Effector memory CD4-positive, alpha-beta T cell (primary cell): ENCODE measurements at places on chromosomes 12 and 14.

- DNase-seq: no peak
These were observed 2.3 kb downstream of the RFX4 start for GRCh38 chr12:106585105-106585520.

GRCh38 chr12:24398605-24399004 is 449.1 kb upstream of the SOX5 start:
- no peak for DNase-seq

- DNase-seq: no peak
These were observed 13.6 kb upstream of the MLXIP start for GRCh38 chr12:122064780-122065588.

DNA sequence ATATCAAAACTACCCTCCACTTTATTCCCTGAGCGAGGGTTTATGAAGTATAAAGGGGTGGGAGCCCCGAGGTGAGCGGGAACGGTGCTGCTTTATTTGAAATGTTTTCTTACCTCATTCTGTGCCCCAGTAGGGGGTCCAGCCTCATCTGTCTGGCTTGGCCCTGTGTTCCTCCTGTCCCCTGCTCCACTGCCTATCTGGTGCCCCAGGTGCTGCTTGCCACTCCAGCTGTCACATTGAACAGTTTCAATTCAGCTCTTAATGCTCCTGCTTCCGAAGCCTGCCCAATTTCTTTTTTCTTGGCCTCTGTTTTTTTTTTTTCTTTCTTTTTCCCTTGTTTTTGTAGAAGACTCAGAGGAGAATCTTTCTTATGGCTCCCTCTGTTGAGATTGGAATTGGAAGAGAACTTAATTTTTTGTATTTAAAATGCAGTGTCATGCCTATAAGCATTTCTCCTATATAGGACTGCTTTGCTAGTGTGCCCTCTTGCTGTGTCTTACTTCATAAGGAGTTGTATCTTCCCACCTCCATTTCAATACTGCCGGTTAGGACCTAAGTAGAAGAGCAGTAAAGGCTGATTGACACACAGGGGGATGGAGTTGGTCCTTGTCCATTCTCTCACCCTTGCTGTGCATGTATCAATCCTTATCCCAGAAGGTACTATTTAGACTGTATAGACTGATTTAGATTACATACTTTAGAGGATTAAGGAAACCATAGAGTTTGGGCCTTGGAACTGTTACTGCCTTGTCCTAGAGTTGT is 2.3 kb downstream of the ATXN7L3B start:
- no peak for DNase-seq

- no peak for DNase-seq
These were observed 74.9 kb downstream of the TBK1 start for GRCh38 chr12:64526859-64527258.

DNA sequence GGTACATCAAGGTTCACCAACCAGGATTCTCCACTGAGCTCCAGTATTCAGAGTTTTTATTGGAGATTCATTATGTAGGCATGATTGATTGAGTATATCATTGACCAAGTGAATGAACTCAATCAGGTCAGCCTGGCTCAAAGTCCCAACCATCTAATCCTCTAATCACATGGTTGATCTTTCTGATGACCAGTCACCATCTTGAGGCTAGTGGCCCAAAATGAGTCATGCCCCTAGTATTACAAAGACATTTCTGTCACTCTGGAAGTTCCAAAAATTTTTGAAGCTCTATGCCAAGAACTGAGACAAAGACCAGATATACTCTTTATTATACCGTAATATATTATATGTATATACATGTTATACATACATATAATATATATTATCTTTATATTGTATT is 75.9 kb upstream of the ATF7IP start:
- DNase-seq: no peak

DNA sequence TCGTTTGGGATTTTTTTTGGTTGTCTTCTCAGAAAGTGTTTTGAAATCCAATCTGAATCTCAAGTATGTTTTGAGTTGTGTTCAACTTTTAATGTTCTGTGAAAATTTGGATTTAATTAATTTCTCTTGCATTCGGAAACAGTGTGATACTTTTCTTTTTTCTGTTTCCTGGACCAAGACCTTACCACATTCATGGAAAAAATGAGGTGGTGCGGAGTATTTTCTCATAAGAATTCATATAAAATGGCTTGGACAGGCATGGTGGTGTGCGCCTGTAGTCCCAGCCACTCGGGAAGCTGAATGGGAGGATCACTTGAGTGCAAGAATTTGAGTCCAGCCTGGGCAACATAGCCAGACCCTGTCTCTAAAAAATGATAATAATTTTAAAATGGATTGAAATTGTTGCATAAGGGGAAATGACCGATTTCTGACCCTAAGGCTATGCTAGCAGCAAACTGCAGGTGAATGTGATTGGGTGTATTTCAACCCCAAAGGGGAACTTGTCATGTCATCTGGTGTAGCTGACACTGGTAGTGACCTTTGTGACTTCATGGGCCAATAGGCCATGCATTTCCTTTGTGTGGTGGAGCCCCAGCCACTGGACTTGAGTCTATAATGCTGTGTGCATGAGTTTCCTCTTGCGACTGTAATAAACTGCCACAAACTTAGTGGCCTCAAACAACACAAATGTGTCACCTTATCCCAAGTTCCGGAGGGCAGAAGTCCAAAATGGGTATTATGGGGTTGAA is 123.5 kb upstream of the RFLNA start:
- no peak for DNase-seq

- no peak for DNase-seq
These were observed 120.6 kb upstream of the FKBP4 start for GRCh38 chr12:2673966-2674810.

DNA sequence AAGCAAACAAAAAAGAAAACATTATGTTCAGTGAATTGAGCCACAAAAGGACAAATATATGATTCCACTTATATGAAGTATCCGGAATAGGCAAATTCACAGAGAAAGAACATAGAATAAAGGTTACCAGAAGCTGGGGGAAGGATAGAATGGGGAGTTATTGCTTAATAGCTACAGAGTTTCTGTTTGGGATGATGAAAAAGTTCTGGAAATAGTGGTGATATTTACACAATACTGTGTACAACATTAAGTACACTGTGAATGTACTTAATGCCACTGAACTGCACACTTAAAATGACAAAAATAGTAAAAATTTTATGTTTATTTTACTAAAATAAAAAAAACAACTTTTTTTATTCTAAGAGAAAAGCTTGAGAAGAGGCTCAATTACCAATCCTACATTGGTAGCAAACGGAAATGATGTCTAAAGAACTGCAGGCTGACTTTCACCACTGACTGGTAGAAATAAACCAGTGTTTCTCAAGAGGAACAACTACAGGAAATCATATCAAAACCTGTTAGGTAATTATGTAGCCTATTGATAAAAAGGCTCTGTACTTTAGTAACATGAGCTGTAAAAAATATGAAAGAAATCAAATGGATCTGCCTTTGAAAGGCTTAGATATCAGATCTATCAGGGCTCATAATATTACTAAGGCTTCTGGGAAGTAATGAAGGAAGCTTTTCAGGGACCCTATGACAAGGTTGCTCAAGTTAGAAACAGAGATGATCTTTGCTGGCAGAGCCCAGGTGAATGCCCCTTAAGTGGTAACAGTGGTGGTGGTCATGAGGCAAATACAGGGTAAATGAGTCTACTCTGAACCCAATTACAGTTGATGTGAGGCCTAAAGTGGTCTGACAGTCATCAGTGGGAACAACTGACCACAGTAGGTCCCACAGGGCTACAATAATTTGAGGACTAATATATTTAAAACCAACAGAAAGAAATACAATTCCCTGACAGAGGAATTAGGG is 41.3 kb downstream of the BAZ1A start:
- DNase-seq: no peak

- DNase-seq: no peak
These were observed 43.6 kb downstream of the RAD51B start for GRCh38 chr14:67863223-67863622.

GRCh38 chr12:26116829-26117715 is 7.8 kb downstream of the BHLHE41 start:
- DNase-seq: no peak

GRCh38 chr14:95303552-95303951 is 16.2 kb downstream of the CLMN start:
- no peak for DNase-seq

DNA sequence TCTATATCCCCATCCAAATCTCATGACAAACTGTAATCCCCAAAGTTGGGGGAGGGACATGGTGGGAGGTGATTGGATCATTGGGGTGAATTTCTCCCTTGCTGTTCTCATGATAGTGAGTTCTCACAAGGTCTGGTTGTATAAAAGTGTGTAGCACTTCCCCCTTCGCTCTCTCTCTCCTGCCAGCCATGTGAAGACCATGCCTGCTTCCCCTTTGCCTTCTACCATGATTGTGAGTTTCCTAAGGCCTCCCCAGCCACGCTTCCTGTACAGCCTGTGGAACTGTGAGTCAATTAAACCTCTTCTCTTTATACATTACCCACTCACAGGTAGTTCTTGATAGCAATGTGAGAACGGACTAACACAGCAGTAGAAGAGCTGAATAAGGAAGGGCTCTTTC is 62.6 kb upstream of the VASH1 start:
- no peak for DNase-seq

DNA sequence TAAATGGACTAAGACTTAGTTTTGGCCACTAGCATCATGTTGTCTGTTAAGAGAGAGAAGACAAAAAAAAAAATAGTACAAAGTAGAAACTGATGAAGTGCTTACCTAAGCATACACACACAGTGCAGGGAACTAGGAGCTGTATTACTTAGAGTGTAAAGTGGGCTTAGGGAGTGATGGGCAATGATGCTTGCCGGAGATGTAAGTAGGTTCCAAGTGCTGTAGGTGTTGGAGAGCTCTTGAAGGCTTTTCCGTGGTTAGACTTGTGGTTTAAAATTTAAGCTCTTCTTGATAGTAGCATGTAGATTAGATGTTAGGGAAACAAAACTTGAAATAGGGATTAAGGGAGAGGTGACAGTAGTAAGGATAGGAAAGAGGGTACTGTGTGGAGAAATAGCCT is 34.7 kb downstream of the MIA2 start:
- no peak for DNase-seq

DNA sequence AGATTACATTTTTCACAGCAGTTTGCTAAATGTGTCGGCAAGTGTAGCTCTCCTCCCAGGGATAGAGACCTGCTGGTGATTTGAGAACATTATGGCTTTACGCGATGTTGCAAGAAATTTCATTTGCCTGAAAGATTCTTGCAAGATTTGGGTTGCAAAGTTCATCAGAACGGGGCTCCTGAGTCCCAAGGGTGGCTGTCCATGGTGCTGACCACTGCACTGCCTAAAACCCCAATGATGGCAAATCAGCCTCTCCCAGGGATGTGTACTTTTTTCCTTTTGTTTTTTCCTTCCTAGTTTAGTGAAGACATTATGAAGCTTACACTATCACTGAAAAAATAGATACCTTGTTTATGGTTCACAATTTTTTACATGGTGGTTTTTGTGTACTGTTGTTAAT is 85.4 kb downstream of the WSCD2 start:
- no peak for DNase-seq

- no peak for DNase-seq
These were observed 152.9 kb downstream of the SLC41A2 start for GRCh38 chr12:104805186-104805585.

GRCh38 chr14:76814726-76815645 is 2.3 kb upstream of the ANGEL1 start:
- no peak for DNase-seq

- no peak for DNase-seq
These were observed 74.4 kb downstream of the DAAM1 start for GRCh38 chr14:59262717-59263454.

DNA sequence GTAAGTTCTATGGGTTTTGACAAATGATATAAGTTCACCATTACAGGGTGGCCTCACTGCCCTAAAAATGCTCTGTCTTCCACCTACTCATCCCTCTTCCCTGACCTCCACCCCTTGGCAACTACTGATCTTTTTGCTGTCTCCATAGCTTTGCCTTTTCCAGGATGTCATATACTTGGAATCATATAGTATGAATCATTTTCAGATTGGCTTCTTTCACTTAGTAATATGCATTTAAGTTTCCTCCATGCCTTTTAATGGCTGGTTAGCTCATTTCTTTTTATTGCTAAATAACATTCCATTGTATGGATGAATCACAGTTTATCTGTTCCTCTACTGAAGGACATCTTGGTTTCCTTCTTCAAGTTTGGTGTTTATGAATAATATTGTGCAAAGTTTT is 14.0 kb upstream of the PEX5 start:
- no peak for DNase-seq

- no peak for DNase-seq
These were observed 25.1 kb upstream of the VSX2 start for GRCh38 chr14:74213907-74214803.

DNA sequence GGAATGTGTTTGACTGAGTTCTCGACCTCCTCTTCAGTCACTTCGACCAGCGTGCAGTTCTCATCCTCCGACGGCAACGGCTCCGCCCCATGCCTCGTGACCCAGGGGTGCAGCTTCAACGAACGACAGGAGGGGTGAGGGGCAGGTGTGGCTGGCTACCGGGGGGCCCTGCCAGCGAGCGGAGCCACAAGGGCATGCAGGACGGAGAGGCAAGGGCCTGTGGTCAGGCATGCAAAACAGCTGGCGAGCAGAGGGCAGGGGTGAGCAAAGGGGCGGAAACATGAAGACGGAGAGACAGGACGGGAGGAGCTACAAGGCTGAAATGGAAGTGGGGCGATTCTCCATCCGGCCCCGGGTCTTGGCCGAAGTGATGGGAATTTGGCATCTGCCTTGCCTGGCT is 38.7 kb downstream of the P2RX4 start:
- DNase-seq: no peak

- DNase-seq: no peak
These were observed 78.5 kb downstream of the ARL6IP4 start for GRCh38 chr12:123058980-123059379.

DNA sequence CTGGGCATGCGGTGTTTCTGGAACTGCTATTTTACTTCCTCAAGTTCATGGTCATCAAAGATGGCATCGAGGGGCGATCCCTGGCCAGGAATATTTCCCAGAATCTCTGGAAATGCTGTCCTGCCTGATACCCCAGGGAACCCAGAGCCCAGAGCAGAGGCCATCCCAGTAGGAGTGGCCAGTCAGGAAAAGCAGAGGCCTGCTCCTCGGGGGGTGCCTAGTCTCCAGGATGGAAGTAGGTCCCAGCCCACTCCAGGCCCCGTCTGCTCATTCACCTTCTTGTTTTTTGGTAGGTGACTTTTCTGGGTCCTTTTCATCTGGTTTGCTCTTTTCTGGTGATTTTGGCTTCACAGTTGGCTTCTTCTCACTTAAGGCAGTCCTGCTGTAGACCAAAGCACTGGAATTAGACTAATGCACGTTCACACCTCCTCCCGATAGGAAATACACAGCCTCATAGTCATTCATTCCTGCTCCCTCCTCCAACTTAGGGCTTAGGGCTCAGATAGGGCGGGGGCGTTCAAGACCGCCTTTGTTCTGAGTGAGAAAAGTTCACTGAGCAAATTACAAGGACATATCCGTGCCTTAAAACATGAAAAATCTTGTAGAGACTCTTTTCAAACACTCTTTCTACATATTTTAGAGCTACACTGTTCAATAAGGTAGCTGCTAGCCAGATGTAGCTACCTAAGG is 51.1 kb downstream of the TRAFD1 start:
- no peak for DNase-seq

DNA sequence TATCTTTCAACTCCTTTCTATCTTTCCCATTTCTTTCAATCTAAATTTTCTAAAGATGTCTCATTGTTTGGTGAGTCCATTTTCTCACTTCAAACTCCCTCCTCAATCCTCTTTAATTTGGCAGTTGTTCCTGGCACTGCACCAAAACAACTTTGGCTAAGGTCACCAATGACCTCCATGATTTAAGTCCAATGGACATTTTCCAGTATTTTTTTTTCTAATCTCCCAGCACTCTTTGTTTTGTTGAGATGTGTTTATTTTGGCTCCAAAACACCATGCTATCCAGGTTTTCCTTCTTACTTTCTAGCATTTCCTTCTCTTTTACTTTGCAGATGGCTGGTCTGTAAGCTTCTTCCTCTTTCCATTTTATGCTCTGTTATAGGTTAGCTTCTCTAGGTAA is 42.5 kb upstream of the OTOGL start:
- DNase-seq: no peak
